Foreskin keratinocyte (primary cell): ENCODE measurements at places on chromosomes 7 and 10.

GRCh38 chr10:22244855-22245254 is 27.0 kb upstream of the EBLN1 start:
- DNase-seq: no peak

GRCh38 chr10:129887381-129887905 is 76.6 kb downstream of the EBF3 start:
- DNase-seq: no peak

DNA sequence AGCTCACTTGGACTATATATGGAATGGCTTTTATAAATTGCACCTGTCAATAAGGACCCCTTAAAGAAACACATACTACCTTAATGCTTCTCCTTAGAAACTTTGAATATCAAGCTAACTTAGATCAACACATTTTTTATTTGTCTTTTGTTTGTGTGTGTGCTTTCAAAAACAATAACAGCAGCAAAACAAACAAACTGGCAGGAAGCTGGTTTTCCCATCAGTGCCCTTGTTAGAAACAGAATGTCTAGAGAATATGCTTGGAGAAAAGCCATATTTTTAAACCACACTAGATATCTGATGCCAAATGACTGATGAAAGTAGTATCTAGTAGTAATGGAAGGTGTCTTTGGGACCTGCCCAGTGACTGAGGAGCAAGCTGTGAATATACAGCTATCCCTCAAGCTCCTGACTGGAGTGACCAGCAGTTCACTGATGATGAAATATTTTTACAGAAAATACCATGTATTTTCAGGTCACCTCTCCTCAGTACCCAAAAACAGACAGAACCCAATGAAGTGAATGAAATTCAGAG is 1.0 kb downstream of the PDE1C start:
- DNase-seq: no peak

GRCh38 chr7:22420973-22421635 is 64.2 kb upstream of the RAPGEF5 start:
- no peak for DNase-seq

DNA sequence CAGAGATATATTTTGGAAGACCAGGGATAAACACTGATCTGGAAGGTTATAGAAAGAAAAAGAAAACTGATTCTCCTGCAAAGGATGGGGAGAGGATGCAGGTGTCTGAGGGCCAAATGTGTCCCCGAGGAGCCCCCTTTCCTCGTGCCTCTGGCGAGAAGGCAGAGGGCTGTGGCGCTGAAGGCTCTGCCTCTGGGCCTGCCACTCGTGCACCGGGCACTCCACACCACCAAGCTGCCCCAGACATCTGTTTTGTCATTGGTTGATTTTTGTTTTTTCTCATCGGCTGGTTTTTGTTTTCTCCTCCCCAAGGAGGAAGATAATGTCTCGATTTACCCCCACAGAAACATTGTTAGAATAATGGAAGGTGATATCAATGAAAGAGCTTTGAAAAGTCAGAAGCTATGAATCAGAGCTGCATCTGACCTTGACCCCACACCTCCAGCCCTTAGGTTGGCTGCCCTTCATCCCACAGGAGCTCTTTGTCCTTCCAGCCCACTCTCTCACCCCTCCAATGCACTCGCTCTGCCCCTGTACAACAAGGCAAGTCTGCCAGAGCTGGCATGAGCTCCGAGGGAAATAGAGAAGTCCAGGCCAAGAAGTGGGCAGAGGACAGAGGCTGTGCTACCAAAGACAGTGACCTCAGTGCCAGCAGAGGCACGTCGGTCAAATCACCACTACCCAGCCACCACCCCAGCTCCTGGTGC is 124.8 kb downstream of the TCERG1L start:
- DNase-seq: no peak

GRCh38 chr7:16564023-16564380 is 37.4 kb downstream of the LRRC72 start:
- DNase-seq: no peak

GRCh38 chr7:41445432-41445831 is 257.5 kb downstream of the INHBA start:
- DNase-seq: no peak

DNA sequence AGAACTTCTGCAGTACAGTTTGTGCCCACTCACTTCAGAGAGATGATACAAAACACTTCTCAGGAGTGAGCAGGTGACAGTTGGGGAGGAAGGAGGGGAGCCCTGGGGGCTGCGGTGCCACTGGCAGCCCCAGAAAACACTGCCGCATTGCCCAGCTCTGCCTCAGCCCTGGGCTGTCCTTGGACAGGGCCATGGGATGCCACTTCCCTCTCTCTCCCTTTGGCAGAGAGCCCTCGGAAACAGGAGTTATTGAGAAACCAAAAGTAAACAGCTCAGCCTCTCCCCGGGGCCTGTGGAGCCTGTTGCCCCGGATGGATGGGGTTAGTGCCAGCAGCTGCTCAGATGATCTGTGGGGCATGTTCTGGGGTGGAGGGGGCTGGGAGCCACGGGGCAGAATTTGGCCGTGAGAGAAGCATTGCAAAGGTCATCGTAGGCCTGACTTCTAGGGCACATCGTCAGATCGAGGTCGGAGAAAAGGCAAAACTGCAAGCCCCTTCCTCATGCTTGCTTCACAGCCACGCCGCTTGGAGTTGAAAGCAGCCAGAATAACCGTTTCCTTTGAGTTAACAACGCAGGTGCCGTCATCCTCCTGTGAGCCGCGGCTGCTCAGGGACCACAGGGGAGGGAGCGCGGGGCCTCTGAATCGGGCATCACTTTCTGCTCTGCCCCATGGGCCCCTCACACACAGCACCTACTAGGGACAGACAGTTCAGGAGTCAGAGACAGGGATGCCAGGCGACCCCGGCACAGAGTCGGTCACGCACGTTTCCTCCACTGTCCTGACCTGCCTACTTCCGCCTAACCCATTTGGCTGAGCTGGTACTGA is 256.4 kb downstream of the CAMK1D start:
- no peak for DNase-seq

DNA sequence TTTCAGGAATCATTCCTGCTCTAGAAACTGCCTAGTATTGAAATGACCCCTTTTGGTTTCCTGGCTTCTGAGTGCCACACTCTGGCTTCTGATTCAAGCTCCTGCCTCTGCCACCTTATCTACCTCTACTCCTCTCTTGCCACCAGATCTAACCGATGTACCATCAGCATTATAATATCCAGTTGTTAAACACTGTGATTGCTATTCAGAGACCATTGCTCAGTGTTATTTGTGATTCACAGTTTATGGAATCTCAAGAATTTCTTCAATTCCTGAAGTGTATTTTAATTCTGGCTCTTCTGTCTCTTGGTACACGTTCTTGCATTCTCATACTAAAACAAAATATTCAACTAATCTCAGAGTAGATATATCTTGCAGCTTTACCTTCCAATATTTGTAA is 88.7 kb downstream of the DYNC1I1 start:
- DNase-seq: peak; percentile 11

- DNase-seq: no peak
Measured at GRCh38 chr10:78194050-78194449, 160.4 kb downstream of the RPS24 start.

- DNase-seq: no peak
Measured at GRCh38 chr10:78408671-78409472, 375.2 kb downstream of the RPS24 start.

DNA sequence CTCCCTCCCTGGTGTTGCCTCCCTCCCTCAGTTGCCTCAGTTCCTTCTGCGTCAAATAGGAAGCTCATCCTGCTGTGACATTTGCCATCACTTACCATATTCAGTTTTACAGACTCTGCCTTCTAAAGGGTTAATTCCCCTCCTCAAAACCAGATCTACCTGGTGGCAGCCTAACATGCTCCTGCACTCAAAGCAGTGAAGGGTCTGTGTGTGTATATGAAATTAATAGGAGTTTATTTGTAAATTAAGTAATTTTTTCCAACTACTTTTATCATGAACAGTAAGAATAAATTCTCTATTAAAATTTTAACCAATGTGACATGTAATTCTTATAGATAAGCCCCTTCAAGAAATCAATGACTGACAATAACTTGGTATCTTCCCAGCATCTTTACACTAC is 158.6 kb upstream of the INSYN2A start:
- DNase-seq: no peak

DNA sequence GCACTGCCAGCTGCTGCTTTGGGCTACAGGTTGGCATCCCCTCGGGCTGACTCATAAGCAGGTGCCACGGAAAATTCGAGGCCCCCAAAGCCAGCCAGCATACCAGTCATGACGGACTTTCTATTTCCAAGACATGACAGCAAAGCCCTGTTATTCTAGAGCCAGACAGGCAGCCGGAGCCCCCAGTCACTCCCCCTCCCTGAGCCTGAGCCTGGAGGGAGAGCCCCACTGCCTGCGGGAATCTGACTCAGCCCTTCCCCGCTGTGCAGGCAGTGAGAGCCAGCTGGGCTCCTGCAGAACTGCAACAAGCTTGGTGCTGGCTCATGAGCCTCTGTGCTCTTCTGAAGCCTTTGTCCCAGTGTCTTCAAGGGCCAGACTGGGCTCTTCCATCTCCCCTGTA is 15.8 kb downstream of the BTBD16 start:
- DNase-seq: peak; percentile 63

DNA sequence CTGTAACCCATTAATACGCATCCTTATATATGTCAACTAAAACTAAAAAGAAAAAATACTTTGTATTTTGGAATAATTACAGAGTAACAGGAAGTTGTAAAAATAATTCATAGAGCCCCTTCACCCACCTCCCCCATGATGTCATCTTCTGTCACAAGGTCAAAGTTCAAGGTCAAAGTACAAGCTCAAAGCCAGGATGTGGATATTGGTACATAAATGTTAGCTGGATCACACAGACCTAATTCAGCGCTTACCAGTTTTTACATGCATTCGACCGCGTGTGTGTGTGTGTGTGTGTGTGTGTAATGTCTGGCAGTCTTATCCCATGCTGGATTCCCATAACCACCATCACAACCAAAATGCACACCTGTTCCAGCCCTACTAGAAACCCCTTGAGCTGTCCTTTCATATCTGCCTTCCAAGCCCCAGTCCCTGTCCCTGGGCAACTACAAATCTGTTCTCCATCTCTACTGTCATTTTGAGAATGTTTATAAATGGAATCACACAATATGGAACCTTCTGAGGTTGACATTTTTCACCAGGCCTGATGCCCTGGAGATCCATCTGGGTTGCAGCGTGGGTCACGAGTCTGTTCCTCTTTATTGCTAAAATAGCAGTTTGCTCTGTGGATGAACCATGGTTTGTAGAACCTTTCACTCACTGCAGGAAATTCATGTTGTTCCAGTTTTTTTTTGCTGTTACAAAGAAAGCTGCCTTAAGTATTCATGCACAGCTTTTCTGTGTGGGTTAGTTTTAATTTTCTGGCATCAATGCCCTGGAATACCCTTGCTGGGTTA is 153.6 kb upstream of the PITRM1 start:
- no peak for DNase-seq

DNA sequence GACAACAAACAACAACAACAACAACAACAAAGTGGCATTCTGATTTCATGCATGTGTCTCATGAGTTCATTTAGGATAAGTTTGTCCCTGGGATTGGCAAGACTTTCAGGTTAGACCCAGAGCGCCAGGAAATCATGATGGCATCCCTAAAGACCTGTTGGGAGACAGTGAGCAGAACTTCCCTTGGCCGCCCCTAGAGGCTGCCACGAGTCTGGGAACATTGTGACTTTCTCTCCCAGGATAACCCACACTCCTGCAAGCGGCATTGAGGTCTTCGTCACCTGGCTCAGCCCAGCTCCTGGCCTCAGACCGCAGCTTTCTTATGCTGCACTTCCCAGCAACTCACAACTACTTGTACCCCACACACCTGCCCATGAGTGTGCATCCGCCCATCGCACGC is 80.5 kb upstream of the RNF32 start:
- DNase-seq: no peak
